ENCODE measurements at places on chromosomes 6 and 20.

- DNase-seq, result no peak
Measured at GRCh38 chr20:42747765-42748411, 441.8 kb downstream of the PTPRT start.

DNA sequence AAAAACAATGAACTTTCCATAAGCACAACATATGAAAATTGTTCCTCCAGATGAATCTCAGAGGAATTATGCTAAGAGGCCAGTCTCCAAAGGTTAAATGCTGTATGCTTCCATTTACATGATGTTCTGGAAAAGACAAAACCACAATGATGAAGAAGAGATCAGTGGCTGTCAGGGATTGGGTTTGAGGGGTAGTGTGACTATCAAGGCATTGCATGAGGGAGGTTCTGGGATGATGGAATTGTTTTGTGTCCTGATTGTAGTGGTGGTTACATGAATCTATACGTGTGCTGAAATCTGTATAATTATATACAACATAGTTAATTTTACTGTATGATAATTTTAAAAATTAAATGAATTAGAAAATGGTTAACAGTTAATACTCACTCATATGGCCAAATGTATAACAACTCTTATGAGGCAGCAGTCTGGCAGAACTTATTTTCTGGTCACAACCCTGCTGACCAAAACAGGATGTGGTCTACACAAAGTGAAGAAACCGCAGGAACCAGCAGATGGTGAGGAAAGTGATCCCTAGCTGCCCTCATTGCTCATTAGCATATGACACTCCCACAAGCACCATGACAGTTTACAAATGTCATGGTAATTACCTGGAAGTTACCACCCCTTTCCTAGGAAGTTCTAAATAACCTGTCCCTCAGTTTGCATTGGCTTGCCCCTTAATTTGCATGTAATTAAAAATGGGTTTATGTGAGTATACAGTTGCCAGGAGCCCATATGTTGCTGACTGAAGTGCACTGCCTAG, 31.9 kb downstream of the NSFL1C start:
- DNase-seq, result no peak

DNA sequence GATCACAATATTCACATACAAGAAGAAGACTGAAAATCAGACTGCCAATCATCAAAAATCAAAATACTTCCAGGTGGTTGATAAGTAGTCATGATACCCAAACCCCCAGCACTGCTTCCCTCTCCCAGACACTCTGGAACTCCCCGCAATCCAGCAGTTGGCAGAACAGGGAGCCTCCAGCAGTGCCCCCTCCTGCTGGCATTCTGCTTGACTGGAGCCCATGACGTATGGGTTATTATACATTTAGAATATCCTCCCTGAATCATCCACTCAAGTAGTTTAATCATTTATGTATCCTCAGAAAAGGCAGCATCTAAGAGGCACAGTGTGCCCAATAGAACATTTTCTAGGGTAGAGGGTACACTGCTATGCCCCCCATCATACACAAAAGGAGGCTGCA, 9.3 kb upstream of the OGFRL1 start:
- no peak for DNase-seq

DNA sequence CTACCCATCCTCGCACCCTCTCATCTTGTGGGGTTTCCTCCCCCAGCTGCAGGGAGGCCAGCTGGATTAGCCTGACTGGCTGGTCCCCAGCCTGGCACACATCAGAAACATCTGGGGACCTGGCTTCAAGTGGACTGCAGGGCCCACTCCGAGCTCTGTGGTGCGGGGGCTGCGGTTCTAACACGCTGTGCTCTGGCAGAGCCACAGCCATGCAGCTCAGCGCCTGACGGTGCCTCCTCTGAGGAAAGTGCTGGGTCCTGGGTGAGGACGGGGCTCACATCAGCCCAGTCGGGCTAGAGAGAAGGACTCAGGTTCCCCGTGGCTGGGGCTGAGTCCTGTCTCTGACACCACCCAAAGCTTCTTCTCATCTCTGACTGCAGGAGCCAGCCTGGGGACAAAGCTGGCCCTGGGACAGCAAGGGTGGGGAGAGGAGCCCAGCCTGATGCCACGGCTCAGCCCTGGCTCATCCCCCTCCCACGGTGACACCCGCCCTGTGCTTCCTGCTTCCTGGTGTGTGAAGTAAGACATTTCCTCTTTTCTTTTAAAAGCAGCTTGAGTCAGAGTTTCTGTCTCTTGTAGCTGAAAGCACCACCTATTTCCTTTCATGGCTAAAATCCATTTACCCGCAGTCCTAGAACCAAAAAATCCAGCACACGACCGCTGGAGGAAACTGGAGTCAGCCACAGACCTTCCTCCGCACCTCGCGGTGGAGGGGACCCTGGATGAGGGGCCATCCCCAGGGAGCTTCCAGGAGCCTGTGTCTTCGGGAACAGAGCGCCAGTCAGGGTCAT, 127.4 kb upstream of the AFDN start:
- no peak for DNase-seq

- no peak for DNase-seq
Measured at GRCh38 chr6:119610754-119611153, 261.2 kb upstream of the MAN1A1 start.

DNA sequence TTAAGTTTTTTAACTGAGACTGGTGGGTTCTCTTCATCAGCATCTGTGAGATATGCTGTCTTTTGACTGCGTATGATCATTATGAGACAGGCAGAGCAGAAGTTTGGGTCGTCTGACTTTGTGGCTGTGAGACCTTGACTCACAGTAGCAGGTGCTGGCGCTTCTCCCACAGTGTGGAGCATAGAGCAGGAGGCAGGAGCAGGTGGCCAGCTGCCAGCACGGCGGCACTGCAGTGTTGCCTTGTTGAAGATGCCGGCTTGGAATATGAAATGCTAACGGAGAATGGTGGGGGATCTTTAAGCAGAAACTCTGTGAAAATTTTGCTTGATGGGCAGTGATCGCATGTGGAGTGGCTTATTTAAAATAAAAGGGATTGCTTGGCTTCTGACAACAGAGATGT, 105.0 kb downstream of the TIAM2 start:
- no peak for DNase-seq

DNA sequence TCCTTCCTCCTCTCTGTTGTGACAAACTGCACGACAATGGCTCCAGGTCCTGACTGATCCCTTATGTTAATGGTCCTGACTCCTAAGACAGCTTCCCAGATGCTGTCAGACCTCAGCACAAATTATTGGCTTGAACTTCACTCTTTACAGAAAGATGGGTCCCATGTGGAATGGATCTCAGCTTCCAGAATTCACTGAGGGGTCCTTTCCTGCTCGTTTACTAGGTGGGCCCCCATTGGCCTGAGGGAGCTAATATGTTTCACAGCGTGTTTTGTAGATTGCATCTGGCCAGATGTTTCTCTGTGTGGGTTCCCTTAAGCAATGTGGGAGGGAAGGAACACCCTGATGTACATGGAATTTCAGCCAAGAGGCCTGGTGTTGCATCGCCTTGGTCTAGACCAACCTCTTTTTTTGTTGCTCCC, 826.6 kb downstream of the MAFB start:
- DNase-seq, result no peak

GRCh38 chr20:62752181-62752670, 43.6 kb downstream of the NTSR1 start:
- no peak for DNase-seq

GRCh38 chr6:137490006-137490905, 3.9 kb downstream of the OLIG3 start:
- no peak for DNase-seq

DNA sequence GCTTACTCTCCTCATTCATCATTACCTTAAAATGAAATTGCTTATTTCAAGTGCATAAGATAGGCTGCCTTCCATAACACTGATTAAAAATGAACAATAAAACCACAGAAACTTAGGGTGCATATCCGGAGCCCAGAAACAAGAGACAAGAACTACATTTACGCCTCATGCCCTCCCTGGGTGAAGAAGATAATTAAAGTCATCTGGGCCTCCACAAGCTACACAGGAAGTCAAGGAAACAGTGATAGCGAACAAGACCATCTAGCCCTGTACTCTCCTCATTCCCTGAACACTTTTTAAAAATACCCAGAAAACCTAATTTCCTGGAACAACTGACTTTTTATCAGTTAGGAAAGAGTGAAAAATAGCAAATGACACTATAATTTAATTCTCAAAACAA, 6.3 kb downstream of the SOD2 start:
- DNase-seq, result no peak

DNA sequence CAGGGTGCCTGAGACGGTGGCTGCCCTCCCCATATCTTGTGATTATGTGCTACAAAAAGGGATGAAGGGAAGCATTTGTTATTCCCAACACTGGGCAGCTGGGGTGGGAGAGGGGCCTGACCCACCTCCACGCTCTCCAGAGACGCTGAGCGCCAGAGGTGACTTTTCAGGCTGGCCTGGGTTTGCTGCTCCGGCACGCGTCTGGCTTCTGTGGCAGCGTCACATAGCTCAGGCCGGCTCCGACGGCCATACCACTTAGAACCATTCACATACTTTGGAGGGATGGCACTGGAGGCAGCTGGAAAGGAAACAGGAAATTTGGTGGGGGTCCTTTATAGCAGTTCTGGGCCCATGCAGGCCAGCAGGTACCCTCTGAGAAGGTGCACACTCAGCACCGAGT, 72.6 kb downstream of the NINL start:
- DNase-seq, result no peak

DNA sequence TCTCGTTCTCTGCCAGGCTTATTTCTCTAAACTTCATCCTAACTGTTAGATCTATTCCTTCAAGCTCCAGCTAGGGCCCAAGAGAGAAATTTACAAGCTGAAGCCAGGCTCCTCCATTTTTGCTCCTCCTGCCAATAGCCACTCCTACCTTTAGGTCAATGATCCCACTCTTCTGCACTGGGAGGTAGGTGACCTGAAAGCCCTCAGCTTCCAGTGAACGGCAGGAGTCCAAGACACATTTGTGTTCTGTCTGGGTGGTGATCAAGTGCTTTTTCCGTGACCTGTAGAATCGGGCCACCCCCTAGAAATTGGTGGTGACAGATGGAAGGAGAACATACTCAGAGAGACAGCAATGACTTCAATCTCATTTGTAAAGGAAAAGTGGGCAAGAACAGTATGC, 8.9 kb downstream of the NFS1 start:
- no peak for DNase-seq

- DNase-seq, result peak; percentile 40
Measured at GRCh38 chr6:161439093-161439492, 165.2 kb upstream of the AGPAT4 start.

GRCh38 chr6:5592886-5593519, 331.7 kb downstream of the FARS2 start:
- DNase-seq, result no peak

- no peak for DNase-seq
Measured at GRCh38 chr6:138026342-138026741, 80.9 kb downstream of the PERP start.

- no peak for DNase-seq
Measured at GRCh38 chr6:87334683-87335082, 5.6 kb upstream of the GJB7 start.

GRCh38 chr20:18188434-18188833, 50.8 kb downstream of the KAT14 start:
- no peak for DNase-seq

- DNase-seq, result no peak
Measured at GRCh38 chr20:22524393-22525015, 59.9 kb downstream of the FOXA2 start.

DNA sequence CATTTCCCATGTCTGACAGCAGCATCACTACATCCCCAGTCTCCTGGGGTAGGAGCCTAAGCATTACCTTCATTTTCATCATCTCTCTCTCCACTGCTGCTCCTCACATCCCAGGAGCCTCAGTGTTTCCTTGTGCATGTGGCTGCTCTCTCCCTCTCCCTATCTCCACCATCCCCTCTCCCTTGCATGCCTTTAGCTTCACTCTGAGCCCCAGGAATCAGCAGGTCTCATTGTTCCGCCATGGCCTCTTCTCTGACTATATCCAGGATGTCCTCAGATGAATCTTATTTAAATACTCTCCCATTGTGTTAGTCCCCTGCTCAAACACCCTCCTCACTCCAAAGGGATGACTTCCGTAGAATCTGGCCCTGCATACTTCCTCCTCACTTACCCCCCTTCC, 79.4 kb downstream of the FAXC start:
- no peak for DNase-seq

GRCh38 chr20:35146920-35147574, at the start of gene EDEM2:
Gene EDEM2, minus strand, starts transcription at chr20:35147336. Its CDS starts 78 bp downstream, at chr20:35147258.
- peak; percentile 94 for DNase-seq

- DNase-seq, result no peak
Measured at GRCh38 chr6:97189767-97190166, 93.2 kb downstream of the MMS22L start.

DNA sequence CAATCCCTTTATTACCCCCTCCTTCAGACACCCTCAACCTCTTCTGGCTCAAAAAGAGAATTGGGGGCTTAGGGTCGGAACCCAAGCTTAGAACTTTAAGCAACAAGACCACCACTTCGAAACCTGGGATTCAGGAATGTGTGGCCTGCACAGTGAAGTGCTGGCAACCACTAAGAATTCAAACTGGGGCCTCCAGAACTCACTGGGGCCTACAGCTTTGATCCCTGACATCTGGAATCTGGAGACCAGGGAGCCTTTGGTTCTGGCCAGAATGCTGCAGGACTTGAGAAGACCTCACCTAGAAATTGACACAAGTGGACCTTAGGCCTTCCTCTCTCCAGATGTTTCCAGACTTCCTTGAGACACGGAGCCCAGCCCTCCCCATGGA, 2.2 kb downstream of the TNF start:
- DNase-seq, result no peak

DNA sequence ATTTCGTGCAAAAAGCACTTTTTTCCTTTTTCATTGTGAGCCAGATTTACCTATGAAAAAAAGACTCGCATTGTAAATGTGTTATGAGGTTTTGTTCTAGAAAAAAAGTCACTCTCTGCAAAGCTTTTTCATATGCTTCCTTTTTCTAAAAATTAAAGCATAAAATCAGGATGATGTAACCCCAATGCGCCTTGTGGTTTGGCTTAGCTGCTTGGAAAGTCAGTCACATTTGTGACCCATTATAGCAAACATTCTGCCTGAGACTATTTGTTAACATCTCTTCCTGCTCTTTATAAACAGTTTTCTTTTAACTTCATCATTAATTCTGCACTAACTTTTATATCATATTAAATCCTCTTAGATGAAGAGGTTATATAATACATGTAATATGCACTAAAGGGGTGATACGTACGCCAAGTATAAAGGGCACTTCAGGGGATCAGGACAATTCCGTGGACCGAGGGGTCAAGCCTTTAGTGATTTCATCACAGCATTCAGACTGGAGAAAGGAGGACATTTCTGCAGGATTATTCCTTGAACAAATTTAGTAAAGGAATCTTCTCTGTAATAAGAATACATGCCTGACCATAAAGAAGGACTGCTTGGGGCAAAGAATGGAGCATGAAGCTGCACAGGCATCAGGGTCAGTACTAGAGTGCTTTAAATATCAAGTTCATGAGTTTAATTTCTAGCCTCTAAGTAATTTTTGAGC, 48.1 kb upstream of the SMLR1 start:
- DNase-seq, result no peak
